ENCODE measurements at places on chromosomes 13 and 19.
A peak's percentile ranks its signal among the peaks of the same experiment; 100 is the strongest.

DNA sequence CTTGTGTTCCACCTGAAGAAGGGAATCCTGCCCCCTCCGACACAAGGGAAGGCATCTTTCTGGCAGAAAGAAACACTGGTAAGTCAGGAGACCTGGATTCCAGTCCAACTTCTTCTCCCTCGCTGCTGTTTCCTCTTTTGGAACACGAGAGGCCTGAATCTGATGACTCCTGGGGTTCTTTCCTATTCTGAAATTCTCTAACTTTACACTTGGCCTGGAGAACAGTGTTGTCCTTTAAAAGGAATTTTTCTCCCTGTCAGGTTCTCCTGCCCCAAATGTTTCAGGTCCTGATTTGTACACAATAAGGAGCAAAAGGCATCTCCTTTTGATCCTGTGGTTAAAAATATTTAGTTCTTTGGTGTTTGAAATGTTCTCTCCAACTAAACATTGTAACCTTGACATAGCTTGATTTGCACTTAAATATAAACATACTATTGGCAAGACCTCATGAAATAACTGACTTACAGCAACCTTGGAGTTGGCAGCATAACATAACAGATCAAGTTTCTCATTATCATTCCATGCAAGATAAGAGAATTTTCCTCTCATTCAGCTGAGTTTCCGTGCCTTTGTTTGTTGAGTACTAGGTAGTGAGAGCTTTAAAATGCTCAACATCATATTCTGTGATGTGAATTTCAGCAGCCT, 244.8 kb downstream of the COG6 start:
- no peak for DNase-seq

GRCh38 chr13:91329733-91330132, 17.8 kb upstream of the MIR17HG start:
- no peak for DNase-seq

DNA sequence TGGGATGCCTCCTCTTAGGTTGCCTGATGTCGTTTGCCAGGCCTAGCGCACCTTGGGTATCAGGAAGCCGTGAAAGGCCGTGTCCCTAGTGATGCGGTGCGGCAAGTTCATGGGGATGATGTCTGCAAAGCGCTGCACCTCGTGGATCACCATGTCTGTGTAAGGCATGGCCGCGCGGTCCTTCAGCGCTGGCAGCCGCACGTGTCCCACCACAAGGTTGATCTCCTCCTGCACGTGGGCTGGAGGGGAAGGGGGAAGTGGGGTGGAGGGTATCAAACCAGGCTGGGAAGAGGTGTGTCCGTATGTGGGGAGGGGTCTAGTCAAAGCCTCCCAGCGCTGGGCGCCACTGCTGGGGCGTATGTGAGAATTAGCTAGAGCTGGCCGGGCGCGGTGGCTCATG, 23.2 kb downstream of the EGLN2 start:
- no peak for DNase-seq

DNA sequence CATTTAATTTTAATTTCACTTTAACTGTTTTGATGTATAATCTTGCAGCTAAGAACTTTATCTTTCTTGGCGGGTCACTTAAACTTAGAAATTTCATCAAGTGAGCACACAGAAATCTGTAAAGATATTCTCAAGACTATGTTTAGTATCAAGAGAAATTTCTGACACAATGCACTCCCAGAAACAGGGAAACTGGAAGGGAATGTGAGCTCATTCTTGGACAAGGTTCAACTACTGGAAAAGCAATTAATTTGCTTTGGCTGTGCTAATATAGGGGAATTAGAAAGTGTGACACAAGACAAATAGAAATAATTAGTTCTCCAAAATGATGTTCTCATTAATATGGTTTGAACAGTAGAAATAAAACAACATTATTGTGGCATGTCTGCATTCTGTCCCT, 402.3 kb downstream of the DACH1 start:
- DNase-seq, result no peak

DNA sequence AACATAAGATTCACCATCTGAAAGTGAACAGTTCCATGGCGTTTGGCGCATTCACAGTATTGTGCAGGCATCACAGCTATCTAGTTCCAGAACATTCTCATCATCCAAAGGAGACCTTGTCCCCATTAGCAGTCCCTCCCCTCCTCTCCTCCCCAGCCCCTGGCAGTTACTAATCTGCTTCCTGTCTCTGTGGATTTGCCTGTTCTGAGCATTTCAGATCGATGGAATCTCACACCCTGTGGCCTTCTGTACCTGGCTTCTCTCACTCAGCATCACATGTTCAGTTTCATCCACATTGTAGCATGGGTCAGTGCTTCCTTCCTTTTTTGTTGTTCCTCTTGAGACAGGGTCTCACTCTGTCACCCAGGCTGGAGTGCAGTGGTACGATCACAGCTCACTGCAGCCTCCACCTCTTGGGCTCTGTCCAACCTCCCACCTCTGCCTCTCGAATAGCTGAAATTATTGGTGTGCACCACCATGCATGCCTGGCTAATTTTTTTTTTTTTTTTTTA, 34.6 kb downstream of the CRTC1 start:
- no peak for DNase-seq

DNA sequence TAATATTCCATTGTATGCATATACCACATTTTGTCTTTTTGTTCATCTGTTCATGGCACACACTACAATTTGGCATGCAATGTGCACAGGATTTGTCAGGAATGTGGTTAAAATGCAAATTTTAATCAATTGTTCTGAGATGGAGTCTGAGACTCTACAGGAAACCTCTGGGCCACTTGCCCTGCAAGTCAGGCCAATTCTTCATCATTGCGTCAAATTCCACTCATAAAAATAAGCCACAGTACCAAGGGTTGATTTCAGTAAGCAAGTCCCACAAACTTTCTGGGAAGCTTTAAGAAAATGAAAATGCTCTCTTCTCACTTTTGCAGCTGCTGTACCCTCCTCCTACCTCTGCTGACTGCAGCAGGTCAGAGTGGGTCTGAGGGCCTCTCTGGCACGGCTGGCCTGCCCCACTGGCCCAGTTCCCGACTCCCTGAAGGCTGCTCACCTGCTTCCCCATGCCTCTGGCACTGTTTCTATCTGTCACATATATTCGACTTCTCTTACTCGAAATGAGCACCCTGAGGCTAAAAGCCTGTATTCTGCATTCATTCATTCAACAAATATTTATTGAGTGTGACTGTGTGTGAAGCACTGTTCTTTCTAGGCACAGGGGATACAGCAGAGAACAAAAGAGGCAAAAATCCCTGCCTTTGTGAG, 83.8 kb upstream of the WASF3 start:
- no peak for DNase-seq

- no peak for DNase-seq
Measured at GRCh38 chr13:109836629-109837607, 50.5 kb upstream of the IRS2 start.

DNA sequence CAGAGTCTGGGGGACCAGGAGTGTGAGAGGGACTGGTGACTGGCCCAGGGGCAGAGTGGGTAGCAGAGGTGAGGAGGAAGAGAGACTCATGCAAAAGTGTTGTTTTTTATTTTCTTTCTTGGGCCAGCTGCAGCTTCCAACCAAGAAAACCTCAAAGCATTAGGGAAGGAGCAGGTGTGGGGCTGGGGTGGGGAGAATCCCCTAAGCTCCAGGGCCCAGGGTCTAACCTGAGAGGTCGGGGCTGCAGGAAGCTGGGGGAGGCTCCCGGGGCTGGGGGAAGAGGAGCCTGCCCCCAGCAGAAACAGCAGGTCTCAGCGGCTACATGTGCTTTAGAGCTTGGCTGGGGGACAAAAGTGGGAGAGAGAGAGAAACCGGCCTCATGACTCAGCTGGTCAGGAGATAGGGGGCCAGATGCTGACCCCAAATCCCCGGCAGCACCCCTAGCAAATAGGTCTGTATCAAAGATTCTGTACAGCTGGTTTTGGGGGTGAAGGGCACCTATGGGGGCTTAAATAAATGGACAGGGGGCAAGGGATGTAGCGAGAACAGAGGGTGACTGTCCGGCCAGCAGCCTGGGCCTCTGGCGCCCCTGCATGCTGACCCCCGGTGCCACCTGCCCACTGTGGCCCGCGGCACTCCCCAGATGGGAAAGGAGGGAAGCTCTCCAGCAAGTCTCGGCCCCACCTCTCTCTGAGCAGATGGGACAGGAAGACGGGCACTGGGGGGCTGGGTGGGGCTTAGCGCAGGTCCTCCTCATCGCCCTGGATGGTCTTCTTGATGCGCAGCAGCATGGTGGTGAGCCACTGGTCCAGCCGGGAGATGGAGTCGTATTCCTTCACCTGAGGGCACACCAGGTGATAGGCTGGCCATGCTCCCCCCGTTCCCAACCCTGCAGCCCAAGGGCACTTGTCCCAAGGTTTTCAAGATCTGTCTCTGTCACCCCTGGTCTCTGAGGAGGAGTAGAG, 3.8 kb upstream of the KPTN start:
- DNase-seq, result no peak

GRCh38 chr13:112469071-112469745, 93.1 kb downstream of the SPACA7 start:
- no peak for DNase-seq

DNA sequence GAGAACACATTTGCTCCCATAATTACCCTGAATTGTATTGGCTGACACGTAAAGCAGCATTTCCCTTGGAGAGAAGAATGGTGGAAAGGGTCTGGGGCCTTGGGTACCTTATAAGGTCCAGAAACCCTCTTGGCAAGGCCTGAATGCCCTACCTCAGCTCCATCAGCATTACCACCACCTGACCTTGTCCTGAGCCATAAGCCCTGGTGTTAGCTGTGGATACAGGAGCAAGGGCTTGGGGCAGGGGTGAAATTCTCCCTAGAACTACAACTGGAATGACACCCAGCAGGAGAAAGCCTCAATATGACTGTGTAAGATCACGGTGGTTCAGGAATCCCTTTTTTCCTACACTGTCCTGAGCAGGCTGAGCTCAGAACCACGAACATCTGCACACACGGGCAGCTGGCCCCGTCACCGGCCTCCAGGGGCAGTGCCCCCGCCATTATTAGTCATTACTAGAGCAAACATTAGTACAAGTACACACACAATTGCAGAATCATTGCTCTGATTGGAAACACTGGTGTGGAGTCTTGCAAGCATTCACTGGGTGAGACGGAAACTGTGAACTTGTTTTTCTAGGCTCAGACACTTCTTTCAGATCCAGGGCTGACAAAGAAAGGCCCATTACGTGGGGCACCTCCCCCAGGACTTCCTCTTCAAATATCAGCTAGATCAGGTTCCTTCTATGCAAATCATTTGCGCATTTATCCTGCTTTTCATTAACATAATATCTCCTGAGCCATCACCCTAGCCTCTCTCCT, 26.8 kb upstream of the MTIF3 start:
- no peak for DNase-seq

GRCh38 chr19:3122512-3122870, 13.3 kb upstream of the GNA15 start:
- no peak for DNase-seq

- peak; percentile 62 for DNase-seq
Measured at GRCh38 chr13:44972956-44973581, 16.2 kb downstream of the NUFIP1 start.

DNA sequence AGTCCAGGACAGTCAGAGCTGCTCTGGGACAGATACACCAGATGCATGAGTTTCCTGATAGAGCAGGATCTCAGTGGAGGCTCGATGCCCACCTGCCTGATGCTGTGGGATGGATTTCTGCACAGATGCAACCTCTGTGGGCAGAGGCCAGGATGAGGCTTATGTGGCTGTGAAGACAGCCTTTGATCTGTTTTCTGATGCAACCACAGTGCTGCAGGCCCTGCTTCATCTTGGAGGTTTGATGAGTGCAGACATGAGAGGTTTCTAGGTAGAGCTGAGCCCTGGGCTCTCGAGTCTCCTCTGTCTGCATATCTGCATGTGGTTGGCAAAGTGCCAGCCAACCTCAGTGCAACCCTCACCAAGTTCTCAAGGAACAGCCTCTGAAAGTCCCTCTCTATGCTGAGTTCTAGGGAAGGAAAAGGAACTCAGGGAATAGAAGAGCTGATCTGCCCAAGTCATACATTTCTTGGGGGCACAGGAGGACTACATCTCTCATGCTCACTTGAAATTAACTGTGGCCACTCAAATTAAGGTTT, 23.1 kb upstream of the TSHZ3 start:
- DNase-seq, result no peak

DNA sequence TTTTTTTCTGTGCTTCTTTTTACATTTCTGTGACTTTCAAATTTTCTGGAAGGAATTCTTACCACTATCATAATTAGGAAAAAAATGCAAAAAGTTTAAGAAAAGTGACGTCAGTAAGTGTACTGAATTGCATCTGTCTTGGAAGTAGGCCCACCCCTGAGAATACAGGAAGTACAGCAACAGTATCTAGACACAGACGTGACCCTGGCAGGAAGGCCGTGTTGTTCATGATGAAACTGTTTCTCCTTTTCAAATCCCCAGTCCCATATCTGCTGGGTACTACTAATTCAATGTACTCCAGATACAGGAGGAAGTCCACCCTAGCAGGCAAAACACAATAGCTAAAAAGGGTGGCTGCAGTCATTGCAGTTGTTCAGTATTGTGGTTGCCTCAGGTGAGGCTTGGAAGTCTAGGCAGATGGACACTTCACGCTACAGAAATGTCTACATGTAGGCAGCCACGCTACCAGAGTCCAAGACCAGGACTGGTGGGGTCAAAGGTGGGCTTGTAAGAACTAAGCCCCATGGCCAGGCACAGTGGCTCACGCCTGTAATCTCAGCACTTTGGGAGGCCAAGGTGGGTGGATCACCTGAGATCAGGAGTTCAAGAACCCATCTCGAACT, 49.6 kb upstream of the MED4 start:
- no peak for DNase-seq

- no peak for DNase-seq
Measured at GRCh38 chr13:110137680-110138009, 169.3 kb downstream of the COL4A1 start.

DNA sequence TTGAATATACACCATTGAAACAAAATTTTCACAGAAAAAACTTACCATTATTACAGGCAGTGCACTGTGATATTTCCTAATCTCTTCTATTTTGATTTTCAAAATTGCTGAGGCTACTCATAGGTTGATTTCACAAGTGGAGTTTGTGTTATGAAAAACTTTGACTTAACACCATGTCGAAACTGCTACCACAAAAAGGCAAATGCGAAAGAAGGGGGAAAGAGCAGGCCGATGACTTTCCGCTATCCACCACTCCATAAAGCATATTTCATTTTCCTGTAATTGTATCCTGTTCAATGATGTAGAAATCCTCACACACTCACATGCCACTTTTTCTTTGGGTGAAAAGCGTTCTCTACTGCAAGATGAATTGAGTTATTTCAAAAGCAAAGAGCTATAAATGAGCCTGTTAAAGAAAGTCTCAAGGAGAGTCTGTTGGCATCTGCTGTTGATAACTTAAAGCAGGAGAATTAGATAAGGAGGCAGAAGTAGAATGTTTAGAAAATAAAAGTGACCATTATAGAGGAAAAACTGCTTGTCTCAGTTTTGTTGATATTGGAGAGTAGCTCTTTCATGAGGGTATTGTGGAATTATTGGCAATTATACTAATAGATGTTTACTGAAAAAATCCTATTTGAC, 18.8 kb downstream of the KL start:
- DNase-seq, result no peak

DNA sequence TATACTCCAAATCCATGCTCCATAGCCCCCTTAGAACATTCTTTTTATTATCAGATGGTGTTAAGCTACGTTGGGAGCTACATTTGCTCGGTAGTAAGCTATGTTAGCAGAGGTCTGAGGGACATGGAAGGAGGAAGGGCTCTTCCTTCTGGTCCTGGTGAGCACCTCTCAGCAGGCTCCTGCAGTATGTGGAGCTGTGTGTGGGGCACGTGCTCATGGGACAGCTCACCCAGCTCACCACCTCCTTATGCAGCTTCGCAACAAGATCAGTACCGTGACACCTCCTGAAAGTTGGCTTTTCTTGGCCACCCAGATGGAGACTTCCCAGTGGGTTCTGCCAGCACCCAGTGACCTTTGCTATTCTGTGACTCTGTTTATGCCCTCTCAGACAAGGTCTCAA, 400.5 kb upstream of the SLC10A2 start:
- no peak for DNase-seq
